Stimulated activated memory B cell treated with anti-CD40 and anti-IgM and Interleukin-4, amounts not matched to agents 10 μg/mL and 1 μg/mL and 100 μg/mL, for 72 hours (primary cell): ENCODE measurements at places on chromosomes 5 and 9.

- ATAC-seq = no peak
Observed at GRCh38 chr9:124353811-124354274, 61.4 kb downstream of the PSMB7 start.

- ATAC-seq = no peak
Observed at GRCh38 chr5:84642795-84643194, 258.1 kb upstream of the EDIL3 start.

- ATAC-seq = no peak
Observed at GRCh38 chr5:115271295-115272050, 8.8 kb upstream of the PGGT1B start.

GRCh38 chr9:131635285-131635684 lies 90.0 kb downstream of the PRRT1B start:
- ATAC-seq = peak; percentile 91

DNA sequence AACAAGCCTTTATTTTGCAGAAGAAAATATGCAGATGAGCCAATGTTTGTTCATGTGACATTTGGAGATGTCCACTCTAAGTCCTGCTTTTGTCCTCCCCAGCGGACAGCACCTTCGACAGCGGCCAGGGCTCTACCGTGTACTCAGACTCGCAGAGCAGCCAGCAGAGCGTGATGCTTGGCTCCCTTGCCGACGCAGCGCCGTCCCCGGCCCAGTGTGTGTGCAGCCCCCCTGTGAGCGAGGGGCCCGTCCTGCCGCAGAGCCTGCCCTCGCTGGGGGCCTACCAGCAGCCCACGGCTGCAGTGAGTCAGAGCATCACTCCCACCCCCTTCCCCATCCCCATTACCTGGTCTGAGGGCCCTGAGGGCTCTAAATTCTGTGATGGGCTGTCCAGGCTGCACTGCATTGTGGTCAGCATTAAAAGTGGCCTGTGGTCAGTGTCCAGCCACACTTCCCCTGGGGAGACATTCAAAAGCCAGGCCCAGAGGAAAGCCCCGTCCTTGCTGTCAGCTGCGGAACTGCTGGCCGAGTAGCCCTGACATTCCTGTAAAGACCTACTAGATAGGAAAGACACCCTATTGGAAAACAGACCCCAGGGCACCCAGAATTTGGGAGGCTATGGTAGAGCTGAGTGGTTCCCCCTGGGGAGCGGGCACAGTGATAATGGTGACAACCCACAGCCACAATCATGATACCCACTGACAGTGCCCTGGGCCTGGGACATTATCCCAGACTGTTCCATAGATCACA lies 69.0 kb downstream of the WNK2 start:
- ATAC-seq = no peak

DNA sequence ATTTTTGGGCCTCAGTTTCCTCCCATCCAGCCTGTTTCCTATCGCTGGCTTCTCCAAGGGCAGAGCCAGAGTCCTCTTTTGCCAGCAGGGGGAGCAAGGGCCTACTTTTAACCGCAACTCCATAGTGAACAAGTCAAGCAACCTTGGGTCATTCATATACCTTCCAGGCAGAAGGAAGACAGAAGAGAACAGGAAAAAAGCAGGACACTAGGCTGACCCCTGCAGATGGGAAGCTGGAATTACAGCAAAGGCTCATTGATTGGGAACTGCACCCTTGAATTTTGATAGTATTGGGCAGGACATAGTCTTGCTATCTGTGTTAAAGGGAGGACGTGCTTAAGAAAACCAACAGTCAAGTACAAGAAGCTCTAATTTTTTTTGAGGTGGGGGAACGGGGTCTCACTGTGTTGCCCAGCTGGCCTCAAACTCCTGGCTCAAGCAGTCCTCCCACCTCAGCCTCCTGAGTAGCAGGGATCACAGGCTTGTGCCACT lies 30.1 kb downstream of the QRFP start:
- no peak for ATAC-seq

GRCh38 chr5:140111011-140111858 lies 2.7 kb upstream of the PURA start:
- no peak for ATAC-seq

DNA sequence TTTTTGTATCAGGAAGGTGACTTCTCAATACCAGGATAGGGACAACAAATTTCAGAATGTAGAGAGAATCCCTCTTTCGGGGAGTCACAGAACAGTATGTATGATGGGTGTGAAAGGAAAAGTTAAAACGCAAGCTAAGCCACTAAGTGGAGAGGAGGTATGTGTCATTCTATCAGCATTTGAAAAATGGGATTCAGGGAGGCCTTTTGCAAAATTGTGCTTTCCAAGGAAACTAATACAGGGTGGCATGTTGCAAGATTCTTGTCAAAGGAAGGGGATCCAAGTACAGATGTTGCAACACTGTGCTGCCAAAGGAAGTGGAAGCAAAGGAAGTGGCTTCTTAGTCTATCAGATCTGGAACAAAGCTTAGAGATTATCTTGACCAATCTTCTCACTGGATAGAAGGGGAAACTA lies 12.6 kb upstream of the TNIP1 start:
- peak; percentile 1 for ATAC-seq

DNA sequence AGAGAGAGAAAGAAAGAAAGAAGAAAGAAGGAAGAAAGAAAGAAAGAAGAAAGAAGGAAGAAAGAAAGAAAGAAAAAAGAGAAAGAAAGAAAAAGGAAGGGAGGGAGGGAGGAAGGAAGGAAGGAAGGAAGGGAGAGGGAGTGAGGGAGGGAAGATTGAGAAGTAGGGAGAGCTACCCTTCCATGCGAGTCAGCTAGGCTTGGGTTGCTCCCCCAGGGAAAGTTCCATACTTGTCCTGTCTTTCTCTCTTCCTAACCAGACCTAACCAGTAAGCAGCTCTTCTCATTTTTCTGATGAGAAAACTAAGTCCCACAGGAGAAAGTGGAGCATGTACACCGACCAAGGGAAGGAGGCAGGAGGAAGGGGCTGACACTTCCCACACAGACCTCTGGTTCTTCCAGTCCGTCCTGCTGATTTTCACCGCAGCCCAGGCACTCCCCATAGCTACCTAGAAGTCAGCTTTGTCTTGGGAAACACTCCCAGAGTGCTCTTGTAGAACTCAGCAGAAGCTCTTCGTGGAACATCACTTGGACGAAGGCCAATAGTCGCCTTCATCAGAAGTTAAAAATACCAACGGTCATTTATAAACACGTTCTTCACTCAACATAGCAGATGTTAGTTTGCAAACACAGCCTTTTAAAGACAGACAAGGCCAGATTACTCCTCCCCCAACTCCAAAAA lies 29.0 kb upstream of the ENTREP1 start:
- no peak for ATAC-seq

- ATAC-seq = no peak
Observed at GRCh38 chr5:175347027-175347426, 97.0 kb downstream of the DRD1 start.

- no peak for ATAC-seq
Observed at GRCh38 chr5:91865915-91866314, 482.8 kb upstream of the ARRDC3 start.

- ATAC-seq = no peak
Observed at GRCh38 chr5:163005949-163006348, 431.4 kb upstream of the CCNG1 start.

DNA sequence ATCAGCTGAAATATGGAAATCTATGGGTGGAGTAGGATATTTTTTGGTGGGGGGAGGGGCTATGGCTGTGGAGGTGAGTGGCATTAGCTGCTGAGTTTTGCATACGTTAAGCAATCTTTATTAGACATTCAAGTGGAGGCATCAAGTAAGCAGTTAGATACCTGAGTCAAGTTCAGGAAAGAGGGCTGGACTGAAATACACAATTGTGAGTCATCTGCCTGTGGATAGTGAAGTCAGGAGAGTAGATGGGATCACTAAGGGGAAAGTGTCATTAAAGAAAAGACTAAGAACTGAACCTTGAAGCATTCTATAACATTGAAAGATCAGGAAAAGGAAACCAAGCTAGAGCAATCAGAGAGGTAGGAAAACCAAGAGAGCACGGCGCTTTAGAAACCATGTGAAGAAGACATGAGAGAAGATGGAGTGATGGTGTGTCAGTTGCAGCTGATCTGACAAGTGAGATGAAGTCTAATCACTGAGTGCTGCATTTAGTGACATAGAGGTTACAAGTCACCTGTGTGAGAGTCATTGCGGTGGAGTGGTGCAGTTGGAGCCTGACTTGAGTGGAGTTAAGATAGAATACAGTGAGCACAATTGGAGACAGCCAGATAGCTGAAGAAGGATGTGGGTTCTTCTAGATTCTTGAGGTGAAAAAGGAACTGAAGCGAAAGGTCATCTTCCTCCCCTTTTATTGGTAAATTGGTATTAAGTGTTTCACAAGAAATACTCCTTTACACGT lies 88.7 kb downstream of the PIP5K1B start:
- ATAC-seq = peak; percentile 99

- no peak for ATAC-seq
Observed at GRCh38 chr5:122073864-122074263, 4.2 kb downstream of the LOX start.

GRCh38 chr9:82606071-82606470 lies 456.9 kb downstream of the RASEF start:
- no peak for ATAC-seq

DNA sequence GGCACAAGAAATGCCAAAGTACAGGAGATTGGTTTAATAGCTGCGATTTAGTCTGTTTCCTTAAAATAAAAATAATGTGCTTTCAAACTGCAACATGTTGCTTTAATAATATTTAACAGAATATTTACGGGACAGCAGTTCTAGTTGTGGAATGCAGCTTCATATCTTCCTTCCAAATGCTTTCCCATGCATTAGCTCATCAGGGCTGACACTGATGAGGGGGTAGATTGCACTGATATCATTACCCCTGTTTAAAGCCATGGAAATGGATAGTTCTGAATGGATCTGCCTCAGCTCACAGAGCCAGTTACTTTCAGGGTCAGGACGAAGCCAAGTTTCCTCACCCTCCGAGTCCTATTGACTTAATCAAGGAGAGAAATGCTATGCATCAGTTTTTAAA lies 93.2 kb upstream of the OSMR start:
- no peak for ATAC-seq

GRCh38 chr9:16412740-16413139 lies 457.7 kb downstream of the BNC2 start:
- ATAC-seq = no peak

GRCh38 chr9:113593682-113594281 lies 130.3 kb downstream of the RGS3 start:
- ATAC-seq = peak; percentile 79

DNA sequence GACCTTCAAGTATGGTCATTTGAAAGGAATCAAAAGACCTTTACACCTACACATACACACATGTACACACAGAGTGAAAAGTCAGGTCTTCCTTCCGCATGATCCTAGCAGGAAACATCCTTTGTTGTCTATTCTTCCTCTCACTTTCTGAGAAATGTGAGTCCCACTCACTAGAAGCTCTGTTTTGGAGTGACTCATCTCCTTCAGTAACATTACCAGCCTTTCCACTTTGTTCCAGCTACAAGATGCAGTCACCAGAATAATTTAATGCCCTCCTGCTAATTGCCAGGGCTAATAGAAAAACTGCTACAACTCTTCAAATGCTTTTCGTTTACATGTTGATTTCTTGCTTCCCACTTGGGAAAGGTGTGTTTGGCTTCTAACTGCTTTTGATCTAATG lies 417.3 kb downstream of the RASEF start:
- no peak for ATAC-seq

GRCh38 chr9:14170392-14170931 lies 143.5 kb downstream of the NFIB start:
- no peak for ATAC-seq

GRCh38 chr9:93278144-93278543 lies 94.2 kb downstream of the WNK2 start:
- ATAC-seq = no peak
